ENCODE measurements at places on chromosomes 4 and X.

DNA sequence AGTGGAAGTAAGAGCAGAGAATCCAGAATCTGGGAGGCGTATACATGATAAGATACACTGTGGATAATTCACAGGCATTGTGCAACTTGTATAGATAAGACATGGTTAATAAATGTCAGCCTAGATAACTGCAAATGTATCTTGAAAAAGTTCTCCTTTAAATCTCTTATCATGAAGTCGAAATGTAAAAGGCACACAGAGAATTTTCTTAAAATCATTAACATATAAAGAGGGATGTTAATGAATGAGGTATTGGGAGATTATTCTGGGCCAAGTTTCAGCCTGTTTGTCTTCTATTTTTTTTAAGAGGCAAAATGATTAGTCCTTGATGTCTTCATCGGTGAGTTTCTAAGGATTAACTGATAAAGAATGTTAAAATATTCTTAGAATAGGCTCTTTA is 835 bp downstream of the TDO2 start:
- no peak overlapping the region for H3K27ac ChIP-seq
- H3K4me3 ChIP-seq = no peak overlapping the region
- no peak for DNase-seq
- peaks cover 6% of the 10 kb centered on the region for H3K27me3 ChIP-seq
- H3K36me3 ChIP-seq = no peaks in the 10 kb centered on the region

DNA sequence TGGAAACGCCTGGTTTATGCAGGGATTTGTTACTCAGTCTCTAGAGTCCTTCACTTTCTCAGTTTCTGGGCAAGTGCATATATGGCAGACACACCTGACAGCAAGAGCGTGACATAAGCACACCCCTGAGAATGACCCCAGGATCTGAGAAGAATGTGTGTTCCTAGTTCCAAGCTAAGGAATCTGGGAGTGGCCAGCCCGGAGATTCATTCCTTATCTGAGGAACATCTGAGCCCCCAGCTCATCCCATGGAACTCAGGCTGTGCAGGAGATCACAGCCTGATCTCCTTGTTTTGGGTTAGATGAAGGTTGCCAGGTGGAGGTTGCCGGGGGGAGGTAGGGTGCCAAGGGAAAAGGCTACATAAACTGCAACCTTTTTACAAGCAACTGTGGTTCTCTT is 23.8 kb upstream of the KIAA0232 start:
- no peaks in the 10 kb centered on the region for H3K27me3 ChIP-seq
- no peak overlapping the region for H3K4me3 ChIP-seq
- H3K36me3 ChIP-seq = no peaks in the 10 kb centered on the region
- DNase-seq = no peak
- no peak overlapping the region for H3K27ac ChIP-seq
- peaks cover 12% of the 10 kb centered on the region for H3K4me1 ChIP-seq

- no peaks in the 10 kb centered on the region for H3K27me3 ChIP-seq
- no peak overlapping the region for H3K27ac ChIP-seq
- no peaks in the 10 kb centered on the region for H3K4me1 ChIP-seq
- no peak for DNase-seq
- no peaks in the 10 kb centered on the region for H3K36me3 ChIP-seq
- no peak overlapping the region for H3K4me3 ChIP-seq
Observed at GRCh38 chrX:38278682-38279081, 48.6 kb downstream of the RPGR start.

DNA sequence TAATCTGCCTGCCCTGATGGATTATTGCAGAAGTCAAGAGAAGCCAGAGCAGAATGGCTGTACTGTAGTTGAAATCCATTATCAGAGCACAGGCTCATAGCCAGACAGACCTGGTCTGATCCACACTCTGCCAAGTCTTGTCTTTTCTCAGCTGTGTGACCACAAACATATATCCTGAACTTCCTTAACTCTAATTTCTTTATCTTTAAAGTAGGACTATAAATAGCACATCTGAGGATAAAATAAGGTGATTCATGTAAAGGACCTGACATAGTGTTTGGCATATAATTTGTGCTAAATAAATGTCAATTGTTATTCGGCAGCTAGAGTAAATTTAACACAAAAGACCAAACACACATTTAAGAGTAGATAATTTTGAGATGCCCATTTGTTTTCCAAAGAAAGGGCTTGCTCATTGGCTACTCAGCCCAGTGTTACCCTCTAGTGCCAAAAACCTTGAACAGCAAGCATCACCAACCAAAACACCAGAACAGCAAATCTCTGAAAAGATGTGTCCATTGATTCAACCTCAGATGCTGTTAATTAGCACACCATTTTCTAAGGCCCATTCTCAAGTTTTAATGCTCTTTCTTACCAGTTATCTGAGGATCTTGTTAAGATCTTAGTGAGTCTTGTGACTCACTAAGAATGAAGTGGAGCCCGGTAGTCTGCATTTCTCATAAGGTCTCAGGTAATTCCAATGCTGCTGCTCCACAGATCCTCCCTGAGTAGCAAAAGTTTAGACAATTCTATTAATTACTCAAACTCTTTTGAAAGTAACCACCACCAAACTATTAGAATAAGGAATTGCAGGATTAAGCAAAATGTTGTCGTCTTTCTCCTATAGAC is 108.8 kb downstream of the HHIP start:
- H3K4me3 ChIP-seq = no peak overlapping the region
- H3K27me3 ChIP-seq = no peaks in the 10 kb centered on the region
- no peak for DNase-seq
- H3K4me1 ChIP-seq = no peaks in the 10 kb centered on the region
- no peak overlapping the region for H3K27ac ChIP-seq
- H3K36me3 ChIP-seq = no peaks in the 10 kb centered on the region

GRCh38 chr4:119211867-119212233 is 663 bp upstream of the USP53 start:
- H3K4me1 ChIP-seq = peaks cover 49% of the 10 kb centered on the region
- H3K27me3 ChIP-seq = peaks cover 6% of the 10 kb centered on the region
- H3K27ac ChIP-seq = peak overlapping the region; percentile 93
- peak overlapping the region; percentile 100 for H3K4me3 ChIP-seq
- DNase-seq = no peak

- no peak for DNase-seq
- no peaks in the 10 kb centered on the region for H3K27me3 ChIP-seq
- no peaks in the 10 kb centered on the region for H3K36me3 ChIP-seq
- no peaks in the 10 kb centered on the region for H3K4me1 ChIP-seq
Observed at GRCh38 chrX:19063030-19063429, 59.2 kb downstream of the ADGRG2 start.

- H3K27ac ChIP-seq = peak overlapping the region; percentile 48
- H3K4me1 ChIP-seq = peaks cover 8% of the 10 kb centered on the region
- H3K36me3 ChIP-seq = no peaks in the 10 kb centered on the region
- no peaks in the 10 kb centered on the region for H3K27me3 ChIP-seq
- H3K4me3 ChIP-seq = no peak overlapping the region
- peak; percentile 26 for DNase-seq
Observed at GRCh38 chrX:45749375-45749774, 548.7 kb upstream of the DIPK2B start.

DNA sequence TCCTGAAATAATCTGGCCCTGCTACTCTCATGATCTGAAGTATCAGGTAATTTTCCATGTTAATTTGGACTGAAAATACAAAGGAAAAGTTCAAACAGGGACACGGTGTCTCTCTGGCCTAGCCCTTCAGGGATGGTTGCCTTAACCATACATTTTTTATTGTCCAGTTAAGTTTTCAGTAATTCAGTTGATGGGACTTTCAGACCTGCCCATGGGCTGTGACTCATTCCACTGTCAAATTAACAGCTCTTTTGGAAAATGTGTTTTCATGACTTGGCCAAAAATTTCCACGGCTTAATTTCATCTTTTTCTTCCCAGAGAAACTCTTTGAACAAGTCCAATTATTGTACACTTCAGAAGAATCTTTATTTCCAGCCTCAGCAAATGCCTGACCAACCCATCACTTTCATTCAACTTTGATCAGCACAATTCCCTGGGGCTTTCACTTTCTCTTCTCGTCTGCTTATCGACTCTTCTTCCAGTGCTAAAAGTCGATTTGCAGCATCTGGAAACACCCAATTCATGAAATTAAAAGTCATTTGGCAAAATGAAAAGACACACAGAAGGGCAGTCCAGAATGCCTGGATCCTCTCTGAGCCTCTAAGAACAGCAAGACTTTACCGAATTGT is 293.9 kb downstream of the RAB28 start:
- H3K4me3 ChIP-seq = no peak overlapping the region
- H3K36me3 ChIP-seq = peaks cover 3% of the 10 kb centered on the region
- no peak for DNase-seq
- H3K27ac ChIP-seq = no peak overlapping the region

DNA sequence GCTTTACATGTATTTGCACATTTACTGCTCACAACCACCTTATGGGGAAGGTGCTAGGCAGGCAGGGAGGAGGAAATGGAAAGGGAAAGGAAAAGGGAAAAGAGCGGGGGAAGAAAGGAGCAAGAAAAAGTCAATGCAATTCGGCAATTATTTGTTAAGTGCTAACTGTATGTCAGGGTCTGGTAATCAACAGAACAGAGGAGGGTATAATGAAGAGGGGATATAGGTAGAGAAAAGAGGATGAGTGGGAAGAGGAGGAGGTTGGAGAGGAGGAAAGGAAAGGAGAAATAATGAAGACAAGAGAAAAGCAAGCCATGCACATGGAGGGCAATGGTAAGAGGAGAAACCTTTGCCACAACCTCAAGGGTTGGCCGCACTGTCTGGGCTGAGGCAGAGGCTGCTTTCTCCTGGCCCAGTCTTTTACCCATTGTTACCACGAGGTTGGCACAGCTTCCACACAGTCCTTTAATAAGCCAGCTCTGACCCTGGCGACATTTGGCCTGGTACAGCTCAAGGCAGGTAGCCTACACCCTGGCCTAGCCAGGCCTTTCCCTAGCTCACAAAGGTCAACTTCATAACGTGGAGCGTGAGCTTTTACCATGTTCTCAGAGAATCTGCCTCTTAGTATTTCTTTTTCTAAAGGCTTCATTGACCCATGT is 836 bp downstream of the BTK start:
- no peaks in the 10 kb centered on the region for H3K36me3 ChIP-seq
- H3K27me3 ChIP-seq = no peaks in the 10 kb centered on the region
- peak overlapping the region; percentile 80 for H3K4me3 ChIP-seq
- DNase-seq = no peak
- no peak overlapping the region for H3K27ac ChIP-seq
- H3K4me1 ChIP-seq = no peaks in the 10 kb centered on the region

DNA sequence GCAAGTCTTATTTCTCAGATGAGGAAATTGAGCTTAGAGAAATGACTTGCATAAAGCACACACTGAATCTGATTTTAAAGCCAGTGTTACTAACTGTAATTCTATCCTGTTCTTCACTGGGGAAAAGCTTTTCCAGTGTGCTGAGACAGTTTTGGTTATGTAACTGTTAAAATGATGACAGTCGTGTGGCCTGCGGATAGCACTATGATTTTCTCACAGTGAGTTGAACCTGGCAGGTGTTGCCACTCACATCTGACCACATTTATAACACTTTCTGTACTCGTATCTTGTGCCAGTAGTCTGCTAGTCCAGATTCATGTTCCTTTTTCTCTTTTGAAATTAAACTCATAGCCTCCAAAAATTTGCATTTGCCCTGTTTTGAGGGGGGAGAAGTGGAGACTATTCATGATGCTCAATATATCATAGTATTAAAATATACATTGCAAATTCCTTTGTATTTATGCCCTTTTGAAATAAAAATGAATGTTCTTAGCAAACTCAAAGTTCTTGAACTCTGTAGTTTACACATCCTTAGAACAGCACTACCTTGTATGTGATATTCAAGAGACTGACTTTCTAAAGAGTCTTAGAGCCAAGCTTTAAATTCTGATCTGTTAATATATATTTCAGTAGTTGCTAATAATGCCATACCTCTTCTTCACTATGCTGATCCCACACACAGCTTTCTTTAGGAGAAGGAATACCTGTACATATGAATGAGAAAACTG is 132.3 kb downstream of the PDLIM5 start:
- peaks cover 14% of the 10 kb centered on the region for H3K36me3 ChIP-seq
- no peak for DNase-seq
- no peaks in the 10 kb centered on the region for H3K4me1 ChIP-seq
- H3K27me3 ChIP-seq = no peaks in the 10 kb centered on the region
- H3K27ac ChIP-seq = no peak overlapping the region

DNA sequence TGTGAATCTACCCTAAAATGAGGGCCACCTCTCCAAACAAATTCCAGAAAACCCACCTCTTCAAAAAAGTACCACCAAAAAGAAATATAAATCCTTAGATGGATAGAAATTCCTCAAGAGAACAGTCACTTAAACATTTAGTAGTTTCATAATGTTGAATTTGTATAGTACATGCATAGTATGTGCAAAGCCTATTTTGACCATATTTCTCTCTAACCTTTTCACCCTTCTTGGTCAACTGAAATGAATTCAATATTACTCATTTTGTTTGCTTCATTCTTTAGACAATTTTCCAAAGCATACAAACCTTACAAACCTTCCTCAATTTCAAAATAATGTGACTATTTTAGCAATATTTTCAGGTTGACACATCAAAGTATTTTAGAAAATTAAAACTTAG is 4.1 kb downstream of the RHOXF1 start:
- no peak overlapping the region for H3K27ac ChIP-seq
- H3K27me3 ChIP-seq = no peaks in the 10 kb centered on the region
- H3K4me1 ChIP-seq = no peaks in the 10 kb centered on the region
- H3K36me3 ChIP-seq = peaks cover 6% of the 10 kb centered on the region

GRCh38 chr4:123452616-123453015 is 56.0 kb downstream of the SPRY1 start:
- H3K4me1 ChIP-seq = peaks cover 41% of the 10 kb centered on the region
- no peaks in the 10 kb centered on the region for H3K27me3 ChIP-seq
- no peak overlapping the region for H3K4me3 ChIP-seq
- no peaks in the 10 kb centered on the region for H3K36me3 ChIP-seq
- no peak overlapping the region for H3K27ac ChIP-seq
- no peak for DNase-seq

GRCh38 chr4:184145596-184145995 is 72.1 kb downstream of the ENPP6 start:
- H3K36me3 ChIP-seq = peaks cover 11% of the 10 kb centered on the region
- H3K4me3 ChIP-seq = no peak overlapping the region
- no peaks in the 10 kb centered on the region for H3K4me1 ChIP-seq
- H3K27me3 ChIP-seq = peaks cover 9% of the 10 kb centered on the region

Data from naive thymus-derived CD8-positive, alpha-beta T cell (primary cell).